ENCODE measurements at places on chromosomes 12 and 14. TPM values are rescaled to one million over a fixed set of nuclear protein-coding genes. Genes with fewer than 3 reads are reported as not detected.

- DNase-seq = no peak
Measured at GRCh38 chr12:51238037-51238509, 553 bp upstream of the DAZAP2 start.

DNA sequence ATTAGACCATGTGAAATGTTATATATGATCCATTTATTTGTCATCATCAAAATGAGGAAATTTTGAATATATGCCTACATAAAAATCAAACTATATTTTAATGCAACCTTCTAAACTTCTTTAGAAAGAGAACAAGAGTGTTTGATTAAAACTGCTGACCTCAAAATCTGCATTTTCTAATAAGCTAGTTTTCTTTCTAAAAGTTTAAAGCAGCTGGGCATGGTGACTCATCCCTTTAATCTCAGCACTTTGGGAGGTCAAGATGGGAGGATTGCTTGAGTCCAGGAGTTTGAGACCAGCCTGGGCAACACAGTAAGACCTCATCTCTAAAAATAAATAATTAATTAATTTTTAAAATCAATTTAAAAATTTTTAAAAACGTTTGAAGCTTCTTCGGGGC lies 36.2 kb downstream of the GNPTAB start:
- DNase-seq = no peak

DNA sequence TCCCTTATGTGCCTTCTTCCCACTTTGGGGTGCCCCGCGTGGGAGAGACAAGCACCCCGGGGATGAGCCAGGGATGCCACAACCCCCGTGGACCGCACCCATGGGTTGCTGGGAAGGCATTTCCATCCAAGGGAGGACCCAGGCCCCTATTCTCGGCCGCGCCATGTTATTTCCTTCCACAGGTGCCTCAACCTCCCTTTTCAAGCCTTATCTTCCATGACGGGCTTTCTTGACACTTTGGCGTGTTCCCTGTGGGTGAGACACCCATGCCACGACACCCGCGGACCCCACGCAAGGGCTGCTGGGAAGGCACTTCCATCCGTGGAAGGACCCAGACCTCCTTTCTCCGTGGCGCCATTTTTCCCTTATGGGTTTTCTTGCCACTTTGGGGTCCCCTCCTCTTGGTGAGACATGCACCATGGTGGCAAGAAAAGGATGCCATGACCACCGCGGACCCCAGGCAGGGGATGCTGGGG lies 269.2 kb downstream of the ALG10 start:
- DNase-seq = no peak

DNA sequence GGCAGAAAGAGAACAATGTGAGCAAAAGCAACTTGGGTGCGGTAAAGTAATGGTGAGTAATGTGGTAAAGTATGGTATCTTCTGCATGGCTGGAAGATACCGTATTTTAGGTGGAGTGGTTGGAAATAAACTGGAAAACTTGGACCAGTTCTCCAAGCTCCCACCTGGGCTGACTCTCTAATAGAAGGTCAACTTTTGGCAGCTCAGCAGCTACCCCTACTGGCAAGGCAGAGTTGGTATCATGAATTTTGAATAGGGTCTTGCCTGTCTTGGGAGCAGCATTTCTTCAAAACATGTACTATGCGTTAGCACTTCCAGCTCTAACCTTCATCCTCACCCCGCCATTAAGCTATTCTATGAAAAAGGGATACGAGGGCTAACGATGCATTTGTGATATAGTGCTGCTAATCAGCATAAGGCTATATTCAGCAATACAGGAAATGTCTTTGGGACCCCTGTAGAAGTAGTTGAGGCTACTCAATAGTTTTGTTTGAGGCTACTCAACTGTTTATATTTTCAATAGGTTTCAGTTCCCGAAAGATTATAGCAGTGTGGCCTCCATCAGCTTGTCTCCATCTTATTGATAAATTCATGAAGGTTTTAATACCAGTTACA lies 276.3 kb upstream of the FAR2 start:
- DNase-seq = peak; percentile 20

DNA sequence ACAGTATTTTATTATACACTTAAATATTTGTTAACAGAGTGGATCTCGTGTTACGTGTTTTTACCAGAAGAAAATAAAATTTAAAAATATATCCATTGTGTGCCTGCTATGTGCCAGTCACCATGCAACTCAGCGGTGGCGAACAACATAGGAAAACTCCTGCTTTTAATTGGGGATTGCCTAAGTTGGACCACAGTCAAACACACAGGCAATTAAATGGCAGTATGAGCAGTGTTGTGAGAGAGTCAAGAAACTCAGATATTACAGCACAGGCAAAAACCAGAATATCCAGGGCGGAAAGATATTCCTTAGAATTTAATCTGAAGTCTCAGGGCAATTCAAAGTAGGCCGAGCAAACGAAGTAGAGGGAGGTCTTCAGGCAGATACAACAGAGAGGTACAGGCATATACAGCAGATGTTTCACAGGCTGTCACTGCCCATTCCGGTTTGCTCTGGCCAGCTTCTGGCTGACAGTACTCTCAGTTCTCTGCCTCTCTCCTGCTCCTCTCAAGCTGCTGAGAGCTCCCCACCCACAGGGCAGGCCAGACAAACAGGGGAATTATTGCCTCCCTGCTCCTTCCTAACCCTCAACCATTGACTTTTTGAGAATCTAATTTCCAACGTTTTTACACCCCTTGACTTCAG lies 540.2 kb upstream of the TMEM132C start:
- no peak for DNase-seq

GRCh38 chr14:104383996-104384775 lies 195.4 kb upstream of the C14orf180 start:
- no peak for DNase-seq

DNA sequence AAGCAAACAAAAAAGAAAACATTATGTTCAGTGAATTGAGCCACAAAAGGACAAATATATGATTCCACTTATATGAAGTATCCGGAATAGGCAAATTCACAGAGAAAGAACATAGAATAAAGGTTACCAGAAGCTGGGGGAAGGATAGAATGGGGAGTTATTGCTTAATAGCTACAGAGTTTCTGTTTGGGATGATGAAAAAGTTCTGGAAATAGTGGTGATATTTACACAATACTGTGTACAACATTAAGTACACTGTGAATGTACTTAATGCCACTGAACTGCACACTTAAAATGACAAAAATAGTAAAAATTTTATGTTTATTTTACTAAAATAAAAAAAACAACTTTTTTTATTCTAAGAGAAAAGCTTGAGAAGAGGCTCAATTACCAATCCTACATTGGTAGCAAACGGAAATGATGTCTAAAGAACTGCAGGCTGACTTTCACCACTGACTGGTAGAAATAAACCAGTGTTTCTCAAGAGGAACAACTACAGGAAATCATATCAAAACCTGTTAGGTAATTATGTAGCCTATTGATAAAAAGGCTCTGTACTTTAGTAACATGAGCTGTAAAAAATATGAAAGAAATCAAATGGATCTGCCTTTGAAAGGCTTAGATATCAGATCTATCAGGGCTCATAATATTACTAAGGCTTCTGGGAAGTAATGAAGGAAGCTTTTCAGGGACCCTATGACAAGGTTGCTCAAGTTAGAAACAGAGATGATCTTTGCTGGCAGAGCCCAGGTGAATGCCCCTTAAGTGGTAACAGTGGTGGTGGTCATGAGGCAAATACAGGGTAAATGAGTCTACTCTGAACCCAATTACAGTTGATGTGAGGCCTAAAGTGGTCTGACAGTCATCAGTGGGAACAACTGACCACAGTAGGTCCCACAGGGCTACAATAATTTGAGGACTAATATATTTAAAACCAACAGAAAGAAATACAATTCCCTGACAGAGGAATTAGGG lies 41.3 kb downstream of the BAZ1A start:
- DNase-seq = no peak

DNA sequence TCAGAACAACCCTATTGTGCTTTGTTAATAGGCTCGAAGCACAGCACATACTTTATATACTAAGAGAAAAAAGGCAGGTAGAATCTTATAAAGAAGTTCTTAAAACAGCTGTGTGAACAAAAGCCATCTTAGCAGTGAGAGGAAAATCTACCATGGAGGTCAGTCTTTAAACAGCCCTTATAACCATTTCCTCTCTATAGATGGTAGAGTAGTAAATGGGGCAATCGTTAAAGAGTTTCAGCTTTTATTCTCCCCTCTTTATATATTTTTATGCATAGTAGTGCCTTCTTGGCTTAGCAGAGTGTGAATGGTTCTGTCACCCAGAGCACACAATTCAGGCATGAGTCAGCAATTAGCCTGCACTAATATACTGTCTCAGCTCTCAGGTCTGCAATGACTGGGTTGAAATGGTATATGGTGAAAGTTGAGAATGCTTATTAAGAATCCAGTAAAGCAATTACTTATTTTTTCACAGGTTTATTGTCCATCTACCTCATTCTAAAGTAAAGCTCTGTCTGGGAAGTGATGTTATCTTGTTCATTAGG lies 305.0 kb downstream of the NELL2 start:
- no peak for DNase-seq

TDRD9 gene
- total RNA-seq = 1.6 TPM

GPR65 gene
- total RNA-seq = 17.1 TPM

MAP3K9 gene
- 8.0 TPM for total RNA-seq

SLC6A12 gene
- not detected for total RNA-seq

KRT82 gene
- not detected for total RNA-seq

RPL10L gene
- not detected for total RNA-seq

Measured in activated CD8-positive, alpha-beta T cell treated with anti-CD3 and anti-CD28 coated beads for 36 hours (primary cell).